ENCODE measurements at places on chromosomes 7 and 10. TPM values are rescaled to one million over a fixed set of nuclear protein-coding genes. Genes with fewer than 3 reads are reported as not detected.

DNA sequence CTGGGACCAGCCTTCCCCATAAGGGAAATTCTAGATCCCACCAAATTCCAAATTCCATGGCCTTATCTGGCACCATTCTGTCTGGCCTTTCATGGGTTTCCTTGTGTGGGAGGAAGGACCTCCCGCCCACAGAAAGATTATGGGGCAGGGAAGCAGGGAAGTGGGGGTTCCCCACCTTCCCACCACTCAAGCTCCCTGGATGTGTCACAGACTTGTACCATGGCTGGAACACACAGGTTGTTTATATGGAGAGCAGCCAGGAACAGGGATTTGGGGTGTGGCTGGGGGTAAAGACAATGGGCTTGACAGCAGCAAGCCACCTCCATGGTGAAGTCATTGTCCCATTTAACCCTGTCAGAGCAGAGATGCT lies 18.3 kb downstream of the UNC5B start:
- peak; percentile 69 for DNase-seq

DNA sequence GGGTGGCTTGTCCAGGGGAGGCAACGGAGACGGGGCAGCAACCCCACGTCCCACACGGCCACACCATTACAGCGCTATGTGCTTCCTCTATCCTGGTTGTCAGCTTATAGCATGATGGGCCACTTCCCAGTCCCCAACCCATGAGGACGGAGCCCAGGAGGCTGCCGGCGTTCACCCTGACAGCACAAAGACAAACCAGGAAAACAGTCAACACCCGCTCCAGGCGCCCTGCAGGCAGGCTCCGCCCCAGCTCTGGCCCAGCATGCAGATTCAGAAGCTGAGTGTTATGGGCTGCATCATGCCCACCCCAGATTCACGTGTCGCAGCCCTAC lies 14.8 kb downstream of the WDR86 start:
- no peak for DNase-seq

DNA sequence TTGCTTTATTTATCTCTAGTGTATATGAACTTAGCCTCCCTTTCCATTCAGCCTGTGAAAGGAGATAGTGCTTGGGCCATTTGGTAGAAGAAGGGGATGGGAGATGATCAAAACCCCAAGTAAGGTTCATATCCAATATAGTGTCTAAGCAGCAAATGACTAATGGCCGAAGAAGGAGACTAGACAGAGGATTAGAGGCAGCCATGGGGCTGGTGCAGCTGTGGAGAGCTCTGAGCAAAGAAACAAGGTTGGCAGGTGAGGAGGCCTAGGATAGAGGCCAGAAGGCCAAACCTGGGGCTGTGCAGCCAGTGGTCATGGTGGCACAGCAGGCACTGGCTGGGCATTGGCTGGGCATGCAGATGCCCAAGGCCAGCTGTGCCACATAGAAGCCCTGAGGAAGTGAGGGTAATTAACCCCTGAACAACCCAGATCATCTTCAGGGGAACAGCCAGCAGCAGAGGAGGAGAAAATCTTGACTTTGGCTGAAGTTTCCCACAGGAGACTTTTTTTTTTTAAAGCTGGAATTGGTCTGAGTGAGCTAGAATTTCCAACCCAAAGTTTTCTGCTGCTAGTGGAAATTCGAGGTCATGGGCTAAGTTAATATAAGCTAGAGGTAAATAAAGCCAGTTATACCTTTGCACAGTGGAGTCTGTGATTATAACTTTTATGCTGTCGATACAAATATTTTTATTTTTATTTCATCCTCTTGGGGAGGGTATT lies 10.3 kb upstream of the CPA1 start:
- no peak for DNase-seq

GRCh38 chr10:24254180-24254579 lies 45.2 kb downstream of the KIAA1217 start:
- no peak for DNase-seq

GRCh38 chr10:79292891-79293746 lies 54.1 kb upstream of the PPIF start:
- no peak for DNase-seq

The LEP gene
- not detected for total RNA-seq

The COA1 gene
- 43.6 TPM for total RNA-seq
